Activated CD4-positive, alpha-beta T cell treated with anti-CD3 and anti-CD28 coated beads, Interleukin-2, amount 50 U/mL, for 4 hours (primary cell): ENCODE measurements at places on chromosomes 4 and X.

DNA sequence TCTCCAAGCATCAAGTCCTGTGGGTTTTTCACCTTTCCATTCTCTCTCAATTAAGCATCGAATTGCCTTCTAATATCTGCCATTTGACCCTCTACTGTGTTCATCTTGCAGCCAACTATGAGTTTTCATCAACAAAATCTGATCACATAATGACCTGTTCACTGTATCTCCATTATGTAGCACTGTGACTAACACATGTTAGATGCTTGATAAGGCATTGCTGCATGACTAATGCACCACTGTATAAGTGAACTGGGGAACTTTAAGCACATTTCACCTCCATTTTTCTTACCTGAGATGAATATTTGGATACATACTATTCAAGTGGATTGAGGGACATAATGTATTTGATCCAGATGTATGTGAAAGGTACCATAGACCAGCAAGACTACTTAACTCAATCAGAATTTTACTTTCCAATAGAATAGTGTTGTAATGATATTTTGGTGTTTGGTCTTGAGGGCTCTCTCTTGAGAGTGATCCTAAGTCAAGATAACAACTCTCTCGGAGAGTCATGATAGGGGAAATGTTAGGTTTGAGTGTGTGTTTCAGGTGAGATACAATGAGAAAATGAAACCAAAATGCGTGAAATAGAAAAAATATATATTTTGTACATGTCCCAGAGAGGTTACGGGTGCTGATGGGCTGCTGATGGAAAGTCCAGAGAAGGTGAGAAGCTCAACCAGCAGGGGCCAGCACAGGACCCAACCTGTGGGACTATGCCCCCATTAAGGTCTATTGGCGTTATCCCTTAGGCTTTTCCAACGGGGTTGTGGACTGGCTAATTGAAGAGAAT, 60.2 kb upstream of the HS3ST1 start:
- DNase-seq = no peak

DNA sequence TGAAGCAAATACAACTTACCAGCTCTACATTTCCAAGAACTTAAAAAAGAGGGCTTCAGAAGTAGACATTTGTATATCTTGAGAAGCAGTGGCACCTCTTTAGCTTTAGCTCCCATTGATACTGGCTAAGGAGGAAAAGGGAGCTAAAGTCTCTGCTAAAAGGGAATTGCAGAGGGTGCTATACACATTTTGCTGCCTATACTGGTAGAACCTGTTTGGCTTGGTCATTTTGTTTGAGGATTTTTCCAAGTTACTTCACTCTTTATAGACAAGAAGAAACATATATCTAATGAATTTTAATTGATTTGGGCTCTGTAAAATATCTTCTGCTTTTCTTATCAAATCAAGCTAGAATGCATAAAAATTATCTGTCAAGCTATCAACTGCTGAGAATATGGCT, 11.8 kb downstream of the PAPSS1 start:
- no peak for DNase-seq

- no peak for DNase-seq
Observed at GRCh38 chr4:90745176-90745575, 618.0 kb downstream of the CCSER1 start.

DNA sequence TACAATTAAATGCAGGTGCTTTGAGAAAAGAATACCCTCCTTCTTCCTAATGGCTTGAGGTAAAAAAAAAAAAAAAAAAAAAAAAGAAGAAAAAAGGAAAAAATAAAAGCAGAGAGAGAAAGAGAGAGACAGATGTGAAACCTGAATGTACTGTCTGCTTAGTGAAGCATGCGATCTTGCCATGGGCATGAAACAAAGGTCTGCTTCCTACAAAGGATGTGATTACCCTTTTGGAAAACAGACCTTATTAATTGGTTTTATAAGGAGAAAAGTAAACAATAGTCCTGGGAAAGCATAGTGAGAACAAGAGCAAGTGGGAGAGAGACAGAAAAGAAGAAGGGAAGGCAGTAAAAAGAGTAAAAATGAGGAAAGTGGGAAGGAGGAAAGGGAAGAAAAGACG, 526.1 kb upstream of the PABPC4L start:
- no peak for DNase-seq

DNA sequence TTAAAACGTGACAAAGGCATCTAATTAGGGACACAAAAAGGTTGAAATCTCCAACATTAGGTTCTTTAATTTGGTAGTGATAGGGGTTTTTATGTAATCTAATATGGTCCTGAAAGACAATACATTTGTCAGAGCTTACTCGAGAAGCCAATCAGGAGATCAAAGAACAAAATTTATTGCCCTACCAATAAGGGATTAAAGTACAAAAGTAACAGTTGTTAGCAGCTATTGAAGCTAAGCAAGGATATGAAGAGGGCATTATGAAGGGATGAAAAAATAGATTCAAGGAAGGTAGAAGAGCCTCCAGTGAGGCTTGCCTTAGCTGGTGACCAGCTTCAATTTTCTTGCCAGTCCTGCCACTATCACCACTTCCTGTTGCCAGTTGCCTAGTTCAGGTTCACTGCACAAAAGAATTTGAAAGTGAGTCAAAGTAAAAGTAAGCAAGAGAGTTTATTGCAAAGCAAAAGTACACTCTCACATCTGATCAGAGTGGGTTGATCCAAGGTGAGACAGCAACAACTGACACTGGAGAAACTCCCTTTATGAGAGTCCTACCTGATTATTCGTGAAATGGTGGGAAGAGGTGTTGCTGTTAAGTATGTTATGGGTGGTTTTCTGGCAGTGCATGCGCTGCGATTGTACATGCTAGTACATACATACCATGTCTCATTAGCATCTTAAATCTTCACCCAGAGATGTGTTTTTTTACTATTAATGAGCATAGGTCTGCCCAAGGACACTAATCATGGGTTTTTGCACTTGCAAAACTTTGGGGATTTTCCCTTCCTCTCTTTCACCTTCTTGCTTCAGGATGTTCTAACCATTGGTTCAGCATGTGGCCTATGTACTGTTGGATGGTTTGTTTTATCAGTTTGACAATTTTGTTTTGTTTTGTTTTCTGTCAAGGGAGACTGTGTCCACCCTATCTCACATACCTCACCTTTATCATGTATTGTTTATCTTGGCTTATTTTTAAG, 263.2 kb upstream of the ITM2A start:
- DNase-seq = no peak

- no peak for DNase-seq
Observed at GRCh38 chrX:143664302-143664701, 28.4 kb upstream of the SLITRK4 start.

DNA sequence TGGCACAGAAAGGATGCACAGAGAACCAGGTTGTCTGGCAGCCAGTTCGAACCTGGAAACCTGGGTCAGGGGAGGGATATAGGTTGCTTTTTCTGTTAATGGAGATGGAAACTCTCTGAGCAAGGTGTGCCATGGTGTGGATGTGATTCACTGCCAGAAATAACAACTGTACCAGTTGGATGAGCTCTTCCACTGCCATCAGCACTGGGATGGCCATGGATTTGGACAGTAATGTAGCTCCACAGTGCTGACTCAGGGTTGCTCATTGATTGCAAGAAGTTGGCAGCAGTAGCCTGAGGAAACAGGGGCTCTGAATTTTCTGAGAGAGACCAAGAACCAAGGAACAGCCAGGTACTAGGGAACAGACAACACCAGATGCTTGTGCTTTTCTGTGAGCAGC, 33.8 kb downstream of the PNMA5 start:
- no peak for DNase-seq

DNA sequence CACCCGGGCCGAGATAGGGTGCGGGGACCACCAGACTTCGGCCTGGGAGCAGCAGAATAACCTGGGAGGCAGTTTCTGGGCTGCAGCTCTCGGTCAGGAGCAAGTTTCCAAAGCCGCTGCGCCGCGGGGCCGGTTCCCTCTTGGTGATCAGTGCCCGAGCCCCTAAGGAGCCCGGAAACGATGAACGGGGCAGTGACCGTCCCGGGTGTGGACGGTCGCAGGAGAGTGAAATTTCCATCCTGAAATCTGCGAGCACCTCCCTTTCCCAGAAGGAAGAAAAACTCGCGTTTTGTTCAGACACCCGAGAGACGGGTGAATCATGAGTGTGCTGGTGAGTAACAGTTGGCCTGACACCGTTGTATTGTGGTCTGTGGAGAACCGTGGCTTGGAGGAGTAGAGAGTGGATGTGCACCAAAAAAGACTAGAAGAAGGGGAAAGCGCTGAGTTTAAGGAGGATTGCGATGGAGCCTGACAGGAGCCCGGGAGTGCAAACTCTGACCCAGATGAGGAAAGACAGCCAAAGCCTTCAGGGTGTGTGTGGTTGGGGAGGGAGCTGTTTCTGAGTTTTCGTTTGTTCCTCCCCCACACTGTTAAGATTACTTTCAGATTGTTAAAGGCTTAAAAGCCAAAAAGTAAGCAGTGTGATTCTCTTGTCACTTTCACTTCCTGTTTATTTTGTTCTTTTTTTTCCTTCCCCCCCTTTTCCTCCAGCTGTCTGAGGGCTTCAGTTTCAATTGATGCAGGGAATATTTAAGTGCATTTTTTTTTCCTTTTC, 828 bp downstream of the MCUB start:
- DNase-seq = peak; percentile 48

DNA sequence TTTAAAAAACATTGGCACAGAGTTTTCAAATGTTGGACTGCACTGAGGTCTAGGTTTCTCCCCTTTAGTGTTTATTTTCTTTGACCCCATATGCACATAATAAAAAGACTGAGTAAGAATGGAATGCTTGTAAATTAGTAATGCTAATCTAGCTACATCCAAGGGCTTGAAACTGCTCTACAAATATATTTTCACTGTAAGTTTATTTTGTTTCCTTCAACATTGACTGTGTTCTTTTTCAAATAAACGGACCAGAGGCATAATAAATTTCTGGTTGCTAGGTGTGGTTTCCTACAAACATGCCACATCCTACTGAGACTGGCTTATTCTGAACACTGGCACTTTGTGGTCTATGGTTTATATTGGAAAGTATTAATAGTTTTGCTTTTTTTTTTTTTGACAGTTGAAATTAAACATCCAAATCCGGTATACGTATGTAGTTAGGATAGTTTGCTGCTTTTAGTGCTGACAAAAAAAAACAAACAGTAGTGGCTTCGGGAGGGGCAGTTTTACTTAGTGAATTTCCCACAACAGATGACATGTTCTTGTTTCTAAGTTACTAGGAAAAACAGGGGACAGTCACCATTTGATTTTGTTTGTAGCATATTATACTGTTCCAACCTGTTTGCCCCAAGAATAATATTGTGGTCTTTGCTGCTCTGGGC, 13.2 kb downstream of the CA5B start:
- DNase-seq = no peak

DNA sequence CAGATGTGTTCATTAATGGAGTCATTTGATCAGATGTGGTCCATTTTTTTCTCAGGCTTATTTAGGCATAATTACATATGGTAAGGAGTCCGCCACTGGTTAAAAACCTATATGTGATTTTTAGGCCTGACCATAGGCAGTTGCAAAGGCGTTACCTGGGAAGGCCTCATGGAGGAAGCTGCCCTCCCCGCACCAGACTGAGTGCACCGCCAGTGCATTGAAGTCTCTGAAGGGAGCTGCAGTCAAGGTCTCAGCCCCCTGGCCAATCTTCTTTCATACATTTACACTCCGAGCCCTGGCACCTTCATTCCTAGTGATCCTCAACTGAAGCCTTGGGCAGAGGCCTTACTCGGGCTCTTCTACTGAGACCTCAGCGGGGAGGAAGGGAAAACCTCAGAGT, 898.2 kb upstream of the AGA start:
- no peak for DNase-seq

GRCh38 chrX:108029928-108030711, 14.7 kb upstream of the VSIG1 start:
- DNase-seq = no peak

- DNase-seq = no peak
Observed at GRCh38 chr4:35250331-35250730, 994.0 kb downstream of the ARAP2 start.

DNA sequence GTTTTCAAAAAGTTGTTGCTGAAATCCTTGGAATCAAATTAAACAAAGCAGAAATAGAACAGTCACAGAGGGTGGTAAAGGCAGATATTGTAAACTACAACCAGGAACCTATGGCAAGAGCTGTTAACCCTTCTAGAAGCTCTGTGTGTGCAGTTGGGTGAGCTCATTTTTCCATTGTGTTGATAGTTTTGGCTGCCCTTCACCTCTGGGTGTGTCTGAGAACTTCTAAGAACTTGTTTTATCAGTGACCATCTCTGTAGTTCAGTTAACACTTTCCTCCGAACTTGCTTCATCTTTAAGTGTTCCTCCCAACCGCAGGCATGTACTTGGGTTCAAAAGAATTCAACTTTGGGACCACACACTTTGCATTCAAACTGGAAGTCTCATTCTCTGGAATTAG, 32.7 kb downstream of the RBMX start:
- DNase-seq = no peak

- no peak for DNase-seq
Observed at GRCh38 chr4:141118381-141118780, 14.9 kb downstream of the RNF150 start.

- DNase-seq = no peak
Observed at GRCh38 chr4:170270628-170271027, 180.9 kb upstream of the AADAT start.

DNA sequence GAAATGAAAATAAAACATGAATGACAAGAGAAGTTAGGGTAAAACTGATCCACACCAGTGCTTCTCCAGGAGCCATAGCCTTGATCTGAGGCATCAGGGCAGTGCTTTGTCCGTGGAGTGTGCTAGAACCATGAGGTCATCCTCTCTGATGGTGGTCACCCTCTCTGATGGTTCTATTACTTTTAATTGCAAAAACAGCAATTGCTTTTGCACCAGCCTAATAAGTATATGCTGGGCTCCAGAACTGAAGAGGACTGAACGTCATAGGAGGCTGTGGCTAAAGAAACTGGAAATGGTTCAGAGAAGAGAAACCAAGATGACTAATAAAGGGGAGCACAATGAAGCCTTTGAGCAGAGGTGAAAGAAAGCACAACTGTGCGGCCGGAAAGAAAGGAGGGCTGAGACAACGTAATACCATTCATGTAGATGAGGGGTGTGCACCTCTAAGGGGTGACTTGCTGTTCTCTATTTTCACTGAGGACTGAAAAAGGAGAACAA, 17.0 kb upstream of the TMEM154 start:
- DNase-seq = peak; percentile 32

GRCh38 chr4:145231906-145232700, 51.7 kb upstream of the OTUD4 start:
- DNase-seq = no peak

- DNase-seq = no peak
Observed at GRCh38 chr4:138775890-138776289, 239.7 kb upstream of the NOCT start.

GRCh38 chrX:106726485-106727437, at the start of gene RNF128:
Gene RNF128, plus strand, starts transcription at chrX:106726701. Its CDS starts 213 bp downstream, at chrX:106726914.
- no peak for DNase-seq

DNA sequence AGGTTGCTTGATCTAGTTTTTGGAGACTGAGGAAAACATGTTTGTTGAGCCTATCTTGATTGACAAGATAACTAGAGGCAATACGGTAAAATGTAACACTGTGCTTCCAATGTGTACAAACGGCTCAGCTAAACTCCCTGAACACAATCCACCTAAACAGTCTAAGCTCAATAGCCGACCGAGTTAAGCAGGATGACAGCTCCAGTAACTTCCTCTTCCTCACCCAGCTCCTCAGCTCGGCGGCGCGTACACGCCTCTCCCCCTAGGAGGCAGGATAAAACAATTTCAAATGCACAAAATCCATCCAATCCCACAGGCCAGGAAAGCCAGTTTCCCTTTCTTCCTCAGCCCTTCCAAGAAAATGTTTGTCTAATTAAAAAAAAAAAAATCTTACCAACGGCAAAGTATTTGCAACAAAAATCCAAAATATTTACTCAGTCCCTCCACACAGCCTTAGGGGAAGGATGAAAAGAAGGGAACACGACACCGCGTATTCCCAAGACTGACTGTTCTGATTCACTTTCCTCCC, 1.0 kb downstream of the CNOT6L start:
- peak; percentile 16 for DNase-seq
